ENCODE measurements at places on chromosomes 1 and 21. TPM values are rescaled to one million over a fixed set of nuclear protein-coding genes. Genes with fewer than 3 reads are reported as not detected.
A peak's percentile ranks its signal among the peaks of the same experiment; 100 is the strongest.

DNA sequence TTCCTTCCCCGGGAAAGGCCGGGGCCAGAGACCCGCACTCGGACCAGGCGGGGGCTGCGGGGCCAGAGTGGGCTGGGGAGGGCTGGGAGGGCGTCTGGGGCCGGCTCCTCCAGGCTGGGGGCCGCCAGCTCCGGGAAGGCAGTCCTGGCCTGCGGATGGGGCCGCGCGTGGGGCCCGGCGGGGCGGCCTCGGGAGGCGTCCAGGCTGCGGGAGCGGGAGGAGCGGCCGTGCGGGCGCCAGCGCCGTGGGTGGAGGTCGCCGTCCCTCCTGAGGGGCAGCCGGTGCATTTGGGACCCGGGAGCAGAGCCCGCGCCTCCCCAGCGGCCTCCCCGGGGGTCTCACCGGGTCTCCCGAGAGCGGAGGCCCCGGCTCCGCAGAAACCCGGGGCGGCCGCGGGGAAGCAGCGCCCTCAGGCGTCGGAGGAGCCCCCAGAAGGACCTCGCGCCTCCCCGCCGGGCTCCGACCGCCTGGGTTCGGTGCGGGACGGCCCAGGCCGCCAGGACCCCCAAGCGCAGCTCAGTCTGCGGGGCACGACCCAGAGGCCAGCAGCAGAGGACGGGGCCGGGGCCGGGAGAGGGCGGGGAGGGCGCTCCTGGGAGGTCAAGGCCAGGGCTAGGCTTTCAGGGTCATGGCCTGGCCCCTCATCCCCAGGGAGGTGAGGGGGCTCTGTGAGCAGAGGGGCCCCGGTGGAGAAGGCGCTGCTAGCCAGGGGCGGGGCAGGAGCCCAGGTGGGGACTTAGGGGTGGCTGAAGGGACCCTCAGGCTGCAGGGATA, 7.2 kb upstream of the SLX9 start:
- peak; percentile 68 for DNase-seq

GRCh38 chr1:68162761-68163160, 69.6 kb downstream of the WLS start:
- DNase-seq: no peak

- no peak for DNase-seq
These were observed 4.0 kb upstream of the CD46 start for GRCh38 chr1:207747627-207748492.

DNA sequence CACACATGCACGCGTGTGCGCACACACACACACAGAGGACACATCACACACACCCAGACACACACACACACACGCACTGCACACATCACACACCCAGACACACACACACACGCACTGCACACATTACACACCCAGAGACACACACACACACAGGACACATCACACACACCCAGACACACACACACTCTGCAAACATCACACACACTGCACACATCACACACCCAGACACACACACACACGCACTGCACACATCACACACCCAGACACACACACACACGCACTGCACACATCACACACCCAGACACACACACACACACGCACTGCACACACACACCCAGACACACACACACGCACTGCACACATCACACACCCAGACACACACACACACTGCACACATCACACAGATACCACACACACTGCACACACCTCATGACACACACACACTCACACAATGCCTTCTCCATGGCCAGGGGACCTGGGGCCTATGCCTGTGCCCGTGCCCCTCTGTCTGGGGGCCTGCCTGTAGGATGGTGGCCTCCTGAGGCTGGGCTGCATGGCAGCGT, 24.4 kb downstream of the CRYAA start:
- no peak for DNase-seq

DNA sequence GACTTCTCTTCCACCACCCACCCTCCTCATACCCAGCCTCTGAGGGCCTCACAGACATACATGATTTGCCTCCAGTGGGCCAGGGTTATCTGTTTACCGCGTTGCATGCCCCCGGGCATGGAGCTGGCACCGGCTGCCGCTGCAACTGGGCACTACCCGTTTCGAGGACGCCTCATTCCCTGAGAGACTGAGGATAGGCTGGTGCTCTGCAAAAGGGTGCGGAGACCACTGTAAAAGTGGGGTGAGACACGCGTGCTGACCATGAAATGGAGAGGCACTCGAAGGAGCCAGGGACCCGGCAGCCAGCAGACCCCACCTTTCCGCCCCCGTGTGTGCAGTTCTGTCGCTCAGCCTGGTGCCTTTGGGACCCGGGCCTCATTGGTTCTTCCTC, 20.6 kb downstream of the TP73 start:
- DNase-seq: no peak

GRCh38 chr1:242886137-242886536, 361.6 kb upstream of the PLD5 start:
- DNase-seq: no peak

DNA sequence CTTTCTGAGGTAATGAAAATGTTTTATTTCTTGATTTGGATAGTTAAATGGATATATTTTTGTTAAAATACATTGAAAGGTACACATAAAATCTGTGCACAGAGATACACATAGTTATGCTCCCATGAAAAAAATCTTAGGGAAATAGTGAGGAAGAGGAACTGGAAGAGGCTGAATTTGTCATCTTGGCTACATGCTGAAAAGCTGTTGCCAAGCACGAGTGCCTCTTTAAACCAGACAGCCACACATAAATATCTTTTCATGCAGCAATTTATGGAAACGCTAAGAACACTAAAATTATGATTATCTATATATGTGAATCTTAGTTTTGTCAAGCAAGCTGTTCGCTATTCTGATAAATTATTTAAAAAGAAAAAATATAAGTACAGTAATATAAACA, 12.8 kb upstream of the ADAR start:
- no peak for DNase-seq

- no peak for DNase-seq
These were observed 13.2 kb upstream of the IGSF3 start for GRCh38 chr1:116680752-116681151.

GRCh38 chr1:240687820-240688219, 75.9 kb upstream of the GREM2 start:
- no peak for DNase-seq

MROH9 gene
- not detected for total RNA-seq

Data from Peyer's patch (tissue), 4 donors.